ENCODE measurements at places on chromosomes 3 and 15. TPM values are rescaled to one million over a fixed set of nuclear protein-coding genes. Genes with fewer than 3 reads are reported as not detected.
A peak's percentile ranks its signal among the peaks of the same experiment; 100 is the strongest.

Gene AGBL1
- total RNA-seq, result not detected

DNA sequence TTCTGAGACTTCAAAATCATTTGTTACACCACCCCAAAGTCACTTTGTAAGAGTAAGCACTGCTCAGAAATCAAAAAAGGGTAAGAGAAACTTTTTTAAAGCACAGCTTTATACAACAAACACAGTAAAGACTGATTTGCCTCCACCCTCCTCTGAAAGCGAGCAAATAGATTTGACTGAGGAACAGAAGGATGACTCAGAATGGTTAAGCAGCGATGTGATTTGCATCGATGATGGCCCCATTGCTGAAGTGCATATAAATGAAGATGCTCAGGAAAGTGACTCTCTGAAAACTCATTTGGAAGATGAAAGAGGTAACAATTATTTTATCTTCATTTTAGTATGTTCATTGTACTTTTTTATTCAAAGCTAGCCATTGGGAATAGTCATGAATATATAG, 32.6 kb downstream of the BLM start:
- H3K27me3 ChIP-seq, result no peaks in the 10 kb centered on the region
- peaks cover 47% of the 10 kb centered on the region for H3K36me3 ChIP-seq
- H3K4me1 ChIP-seq, result peaks cover 21% of the 10 kb centered on the region

DNA sequence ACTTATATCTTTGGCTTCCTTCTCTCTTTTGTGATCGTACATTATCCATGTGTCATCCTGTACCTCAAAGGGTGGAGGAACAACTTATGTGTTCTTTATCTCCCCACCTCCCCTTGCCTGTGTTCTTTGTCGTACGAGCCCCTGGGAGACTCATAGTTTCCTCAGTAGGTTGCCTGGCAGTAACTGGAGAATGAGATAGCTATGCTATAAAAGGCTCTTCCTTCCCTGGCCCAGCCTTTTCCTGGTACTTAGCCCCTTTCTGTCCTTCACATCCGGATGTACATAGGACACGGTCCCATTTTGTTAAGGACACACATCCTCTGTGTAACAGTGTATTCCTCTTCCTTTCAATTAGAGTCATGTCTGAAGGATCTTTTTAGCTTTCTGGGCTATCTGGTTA, 32.1 kb downstream of the PLCL2 start:
- H3K36me3 ChIP-seq, result no peaks in the 10 kb centered on the region
- H3K27ac ChIP-seq, result peak overlapping the region; percentile 75
- no peak overlapping the region for H3K4me3 ChIP-seq
- no peak for DNase-seq
- no peaks in the 10 kb centered on the region for H3K27me3 ChIP-seq

Gene CHRD
- total RNA-seq, result not detected

Gene KBTBD13
- not detected for total RNA-seq

DNA sequence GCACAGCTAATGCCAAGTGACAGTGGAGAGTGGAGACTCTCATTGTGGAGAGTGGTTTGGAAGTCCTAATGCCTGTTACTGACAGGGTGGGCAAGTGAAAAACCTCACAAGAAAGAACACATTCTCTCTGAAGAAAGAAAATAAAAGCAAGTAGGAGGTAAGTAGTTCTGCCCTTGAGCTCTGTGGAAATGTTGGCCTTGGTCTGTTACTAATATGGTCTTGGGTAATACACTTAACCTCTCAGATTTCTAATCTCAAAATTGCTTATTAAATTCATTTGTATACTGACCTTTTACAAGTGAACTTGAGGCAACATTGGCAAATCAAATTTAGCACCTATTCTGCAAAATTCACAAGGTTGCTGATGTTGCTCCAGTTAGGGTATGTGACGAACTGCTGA, 291.6 kb upstream of the CBLB start:
- H3K4me3 ChIP-seq, result no peak overlapping the region
- H3K36me3 ChIP-seq, result peaks cover 4% of the 10 kb centered on the region
- H3K27ac ChIP-seq, result no peak overlapping the region

DNA sequence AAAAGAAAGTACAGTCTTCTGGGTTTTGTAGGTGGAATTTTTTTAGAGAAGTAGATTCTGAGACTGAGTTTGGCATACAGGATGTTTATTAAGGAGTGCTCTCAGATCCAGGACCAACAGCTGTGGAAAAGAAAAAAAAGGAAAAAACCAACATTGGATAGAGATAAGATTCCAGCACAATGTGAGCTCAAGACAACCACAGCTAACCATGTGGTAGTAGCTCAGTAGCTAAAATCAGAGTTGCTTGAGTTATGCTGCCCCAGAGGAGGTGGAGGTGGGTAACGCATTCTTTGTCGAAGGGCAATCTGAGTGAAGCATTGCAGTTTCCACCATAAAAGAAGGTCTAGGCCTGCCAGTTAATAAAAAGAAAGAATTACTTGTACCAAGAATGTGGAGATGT, 904.3 kb downstream of the NSUN3 start:
- no peak overlapping the region for H3K27ac ChIP-seq
- H3K4me3 ChIP-seq, result no peak overlapping the region
- H3K36me3 ChIP-seq, result no peaks in the 10 kb centered on the region

DNA sequence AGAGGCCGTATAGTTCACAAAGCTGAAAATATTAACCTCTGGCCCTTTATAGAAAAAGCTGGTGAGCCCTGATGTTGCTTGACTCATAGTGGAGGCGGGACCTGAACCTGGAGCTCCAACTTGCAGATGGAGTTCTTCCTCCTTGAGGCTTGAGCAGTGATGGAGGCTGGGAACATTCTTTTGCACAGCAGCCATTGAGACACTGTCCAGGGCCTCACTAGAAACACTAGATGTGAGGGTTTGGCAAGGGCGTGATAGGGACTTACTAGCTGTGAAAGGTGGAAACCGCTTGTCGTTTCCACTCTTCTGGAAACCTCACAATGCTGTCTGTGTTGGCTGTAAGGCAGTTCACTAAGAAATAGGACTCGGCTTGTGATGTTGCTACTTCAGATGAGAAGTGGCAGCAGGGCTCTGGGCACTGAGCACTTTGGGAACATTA, 12.5 kb downstream of the SMAD6 start:
- H3K27me3 ChIP-seq, result peaks cover 25% of the 10 kb centered on the region
- H3K4me1 ChIP-seq, result peaks cover 17% of the 10 kb centered on the region
- no peak overlapping the region for H3K4me3 ChIP-seq
- DNase-seq, result no peak
- H3K27ac ChIP-seq, result no peak overlapping the region
- H3K36me3 ChIP-seq, result no peaks in the 10 kb centered on the region

Measured in activated B cell treated with CpG ODN at 0.5 μM for 24 hours (primary cell).